ENCODE measurements at places on chromosomes 16 and 17. TPM values are rescaled to one million over a fixed set of nuclear protein-coding genes. Genes with fewer than 3 reads are reported as not detected.

DNA sequence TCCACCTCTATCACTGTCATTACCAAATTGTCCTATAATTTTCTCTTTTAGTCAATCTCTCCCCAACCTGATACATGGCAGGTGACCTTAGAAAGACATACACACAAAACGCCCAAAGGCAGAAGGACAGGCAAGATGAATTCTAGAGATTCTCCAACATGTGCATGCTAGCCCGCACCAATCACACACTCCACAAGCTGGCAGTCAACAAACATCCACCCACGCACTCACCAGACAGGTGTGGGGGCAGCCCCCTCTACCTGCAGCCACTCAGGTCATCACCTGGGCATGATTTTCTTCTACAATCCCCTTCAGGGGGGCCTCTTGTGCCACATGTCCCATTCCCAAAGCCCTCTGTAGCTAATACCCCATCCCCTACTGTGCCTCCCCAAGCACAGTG lies 9.5 kb downstream of the MPP2 start:
- DNase-seq, result no peak

DNA sequence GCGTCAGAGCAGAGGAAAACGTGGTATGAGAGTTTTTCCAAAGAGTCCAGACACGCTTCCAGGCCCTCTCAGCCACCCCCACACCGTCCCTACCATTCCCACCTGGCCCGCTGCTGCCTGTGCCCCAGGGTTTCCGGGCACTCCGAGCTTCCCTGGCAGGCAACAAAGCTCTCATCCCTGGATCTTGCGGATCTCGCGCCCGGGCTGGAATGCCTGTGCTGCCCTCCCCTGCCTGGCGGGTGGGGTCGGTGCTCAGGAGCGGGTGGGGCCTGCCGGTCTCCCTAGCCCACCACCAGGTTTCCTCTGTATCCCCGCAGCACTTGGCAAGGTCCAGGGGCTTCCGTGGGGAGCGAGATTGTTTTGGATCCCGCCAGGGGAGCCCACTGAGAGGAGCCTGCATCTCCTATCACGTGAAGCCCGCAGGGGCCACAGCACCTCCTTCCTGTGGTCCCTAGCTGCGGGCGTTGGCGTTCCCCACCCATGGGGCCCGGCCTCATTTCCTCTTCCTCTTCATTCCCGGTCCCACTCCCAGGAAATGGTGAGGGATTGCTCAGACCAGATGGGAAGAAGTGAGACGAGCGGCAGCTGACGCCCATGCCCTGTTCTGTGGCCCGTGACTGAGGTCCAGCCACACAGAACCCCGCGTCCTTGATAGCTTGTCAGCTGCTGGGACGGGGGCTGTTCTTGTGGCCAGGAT lies 11.0 kb downstream of the TBC1D24 start:
- DNase-seq, result no peak

DNA sequence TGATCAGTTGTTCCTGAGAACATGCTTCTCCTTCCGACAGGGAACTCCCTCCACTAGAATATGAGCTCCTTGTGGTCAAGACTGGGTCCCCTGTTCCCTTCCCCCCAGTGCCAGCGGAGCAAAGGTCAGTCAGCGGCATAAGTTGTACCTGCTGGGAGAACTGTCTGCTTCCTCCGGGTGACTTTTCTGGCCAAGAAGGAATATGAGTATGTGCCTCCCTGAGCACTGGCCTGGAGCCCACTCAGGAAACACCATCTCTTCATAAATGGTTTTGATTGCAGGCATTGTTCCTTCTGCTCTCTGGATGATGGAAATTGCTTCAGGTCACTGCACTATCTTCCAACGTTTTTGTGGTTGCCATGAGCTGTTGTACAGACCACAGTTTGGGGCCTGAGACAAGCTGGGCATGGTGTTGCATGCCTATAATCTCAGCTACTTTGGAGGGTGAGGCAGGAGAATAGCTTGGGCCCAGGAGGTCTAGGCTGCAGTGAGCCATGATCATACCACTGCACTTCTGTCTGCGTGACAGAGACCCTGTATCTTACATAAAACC lies 2.9 kb upstream of the P4HB start:
- DNase-seq, result no peak

GRCh38 chr17:32490101-32490482 lies 3.3 kb downstream of the CDK5R1 start:
- DNase-seq, result no peak

DNA sequence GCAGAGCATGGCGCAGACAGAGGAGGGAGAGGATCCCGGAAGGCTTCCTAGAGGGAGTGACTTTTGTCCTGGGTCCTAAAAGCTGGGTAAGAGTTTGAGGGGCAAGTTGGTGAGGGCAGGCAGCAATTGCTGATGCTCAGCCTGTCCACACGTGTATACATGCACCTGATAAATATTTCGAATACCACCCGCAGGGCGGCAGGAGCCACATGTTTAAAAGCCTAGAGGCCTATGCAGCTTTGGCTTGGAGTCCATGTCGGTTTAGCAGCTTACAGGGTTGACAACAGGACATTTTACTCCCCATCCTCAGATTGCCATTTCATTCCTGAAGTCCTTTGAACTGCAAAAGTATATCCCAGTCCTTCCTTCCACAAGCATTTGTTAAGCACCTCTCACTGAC lies 99.1 kb downstream of the KATNIP start:
- DNase-seq, result no peak

DNA sequence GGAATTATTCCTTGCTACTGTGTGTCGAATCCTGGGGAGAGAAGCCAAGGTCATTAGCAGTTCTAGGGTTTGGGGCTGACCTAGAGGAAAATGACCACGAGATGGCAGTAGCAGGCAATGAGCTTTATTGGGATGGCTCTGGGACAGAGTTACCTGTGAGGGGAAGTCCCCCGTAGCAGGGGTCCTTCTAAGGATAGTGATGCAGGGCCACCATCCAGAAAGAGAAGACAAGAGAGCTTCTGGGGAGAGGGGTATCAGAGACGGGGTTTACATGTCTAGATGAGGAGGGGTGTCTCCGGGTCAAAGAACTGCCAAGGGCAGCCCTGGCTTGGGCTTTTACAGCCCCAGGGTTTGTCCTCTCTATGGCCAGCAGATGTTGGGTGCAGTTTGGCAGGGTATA lies 6.4 kb upstream of the GGT6 start:
- peak; percentile 58 for DNase-seq

- no peak for DNase-seq
These were observed 21.2 kb upstream of the MON1B start for GRCh38 chr16:77169650-77170236.

DNA sequence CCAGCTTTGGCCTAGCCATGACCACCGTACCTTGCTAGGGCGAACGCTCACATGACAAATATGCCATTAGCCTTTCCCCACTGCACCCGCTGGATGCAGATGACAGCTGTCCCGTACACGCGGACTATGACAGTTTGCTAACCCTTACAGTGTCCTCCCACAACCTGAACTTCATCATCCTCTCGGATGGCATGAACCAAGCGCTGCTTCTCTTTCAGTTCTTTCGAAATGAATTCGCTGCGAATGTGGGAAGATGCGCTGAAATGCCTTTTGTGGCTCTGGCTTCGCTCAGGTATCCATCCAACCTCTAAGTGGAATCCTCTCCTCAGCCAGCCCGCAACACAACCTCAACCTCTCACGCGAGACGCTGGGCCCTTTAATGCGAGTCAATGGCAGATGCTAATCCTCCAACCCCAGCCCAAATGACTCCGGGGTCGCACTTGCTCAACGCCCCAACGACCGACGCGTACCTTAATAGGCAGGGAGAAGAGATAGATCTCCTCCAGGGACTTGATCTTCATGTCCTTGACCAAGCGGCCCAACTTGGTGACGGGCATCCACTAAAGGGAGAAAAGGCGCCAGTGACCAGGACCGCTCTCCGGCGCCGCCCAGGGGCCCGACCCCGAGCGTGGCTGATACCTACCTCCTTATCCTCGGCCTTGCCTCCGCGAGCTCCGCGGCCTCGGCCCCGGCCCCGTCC lies 670 bp downstream of the RPS2 start:
- DNase-seq, result peak; percentile 43

DNA sequence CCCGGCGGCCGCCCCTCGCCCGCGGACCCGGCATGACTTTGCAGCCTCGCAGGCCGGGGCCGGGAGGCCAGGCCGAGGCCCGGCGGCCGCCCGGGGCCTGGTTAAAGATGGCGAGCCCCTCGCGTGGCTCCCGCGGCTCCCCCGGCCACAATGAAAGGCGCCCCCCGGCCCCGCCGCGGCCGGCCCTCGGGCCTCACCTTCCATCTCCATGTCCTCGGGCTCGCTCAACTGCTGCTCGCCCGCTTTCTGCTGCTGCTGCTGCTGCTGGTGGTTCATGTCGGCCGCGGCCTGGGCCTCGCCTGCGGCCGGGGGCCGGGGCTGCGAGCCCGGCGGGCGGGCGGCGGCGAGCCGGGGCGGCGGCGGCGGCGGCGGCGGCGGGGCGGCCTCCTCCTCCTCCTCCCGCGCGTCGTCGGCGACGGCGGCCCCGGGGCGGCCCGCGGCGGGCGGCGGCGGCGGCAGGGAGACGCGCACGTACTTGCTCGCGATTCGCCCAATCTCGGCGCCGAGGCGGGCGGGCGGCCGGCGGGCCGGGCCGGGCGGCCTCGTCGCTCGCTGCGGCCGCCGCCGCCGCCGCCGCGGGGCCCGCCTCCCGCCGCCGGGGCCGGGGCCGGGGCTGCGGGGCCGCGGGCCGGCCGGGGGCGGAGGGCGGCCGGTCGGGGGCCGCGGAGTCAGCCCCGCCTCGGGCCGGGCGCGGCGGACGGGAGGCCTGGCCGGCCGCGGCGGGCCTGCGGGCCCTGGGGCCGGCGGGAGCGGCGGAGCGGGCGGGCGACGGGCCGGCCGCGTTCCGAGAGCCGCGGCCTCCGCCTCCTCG lies 491 bp downstream of the USP7 start:
- DNase-seq, result no peak

- no peak for DNase-seq
These were observed 425 bp downstream of the SGSH start for GRCh38 chr17:80219763-80220053.

GRCh38 chr17:80722661-80723060 lies 178.0 kb downstream of the RPTOR start:
- no peak for DNase-seq

- peak; percentile 34 for DNase-seq
These were observed 69.2 kb upstream of the CES5A start for GRCh38 chr16:55944377-55944802.

- DNase-seq, result no peak
These were observed 27.7 kb downstream of the ATPAF2 start for GRCh38 chr17:18011286-18011685.

- no peak for DNase-seq
These were observed 523 bp downstream of the KCTD2 start for GRCh38 chr17:75047398-75048098.

DNA sequence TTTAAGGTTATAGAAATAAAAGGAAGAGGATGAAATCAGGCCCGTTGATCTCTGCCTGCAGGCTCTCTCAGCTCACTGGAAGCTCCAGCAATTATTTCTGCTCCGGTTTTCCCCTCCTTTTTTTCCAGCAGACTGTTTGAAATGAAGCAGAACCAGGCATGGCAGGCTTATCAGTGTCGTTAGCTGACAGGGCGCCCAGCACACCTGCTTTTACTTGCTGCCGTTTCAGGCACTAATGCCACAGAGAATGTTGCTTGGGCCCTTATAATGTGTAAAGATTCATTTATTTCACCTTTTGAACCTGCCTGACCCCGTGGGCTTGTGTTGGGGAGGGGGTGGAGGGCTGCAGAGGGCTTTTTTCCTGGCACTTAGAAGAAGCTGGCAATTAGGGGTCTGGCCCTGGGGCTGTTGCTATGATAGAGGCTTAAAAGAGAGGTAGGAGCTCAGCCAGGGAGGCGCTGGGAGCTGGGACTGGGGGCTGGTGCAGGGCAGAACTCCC lies 108.1 kb downstream of the IRX3 start:
- peak; percentile 13 for DNase-seq

DNA sequence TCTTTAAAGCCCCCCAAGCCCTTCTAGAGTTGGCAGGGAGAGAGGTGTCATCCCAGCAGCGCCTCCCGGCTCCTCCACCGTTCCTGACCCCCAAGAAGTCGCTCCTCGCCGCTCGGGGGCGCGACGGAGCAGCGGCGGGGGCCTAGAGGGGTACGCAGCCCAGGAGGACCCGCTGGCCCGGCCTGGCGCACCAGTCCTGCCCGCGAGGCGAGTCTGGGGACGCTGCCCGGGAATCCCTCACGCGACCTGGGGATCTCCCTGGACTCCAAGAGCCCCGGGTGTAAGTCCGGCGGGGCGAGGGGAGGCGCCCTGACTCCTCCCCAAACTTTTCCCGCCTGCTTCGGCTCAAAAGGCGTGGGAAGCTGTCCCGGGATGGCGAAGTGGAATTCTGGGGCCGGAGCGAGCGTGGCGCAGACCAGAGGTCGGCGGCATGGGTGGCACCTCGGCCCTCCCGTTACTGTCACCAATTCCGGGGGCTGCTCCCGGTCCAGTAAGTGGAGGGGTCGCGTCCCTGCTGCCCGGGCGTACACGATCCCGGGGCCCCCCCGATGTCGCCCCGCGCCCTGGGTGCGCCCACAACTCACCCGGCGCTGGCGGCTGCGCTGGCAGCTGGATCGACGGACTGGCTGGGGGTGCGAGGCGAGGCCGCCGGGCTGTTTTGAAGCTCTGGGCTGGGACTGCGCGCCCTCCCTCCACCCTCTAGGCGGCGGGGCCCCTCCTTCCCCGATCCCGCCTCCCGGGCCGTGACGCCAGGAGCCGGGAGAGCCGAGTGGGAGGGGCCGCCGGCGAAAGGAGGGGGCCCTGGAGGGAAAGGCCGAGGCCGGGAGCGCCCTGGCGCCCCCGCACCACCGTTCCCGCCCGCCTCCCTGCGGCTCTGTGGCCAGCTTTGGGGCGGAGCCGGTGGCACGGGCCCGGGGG lies at the start of gene EMP2:
Gene EMP2 (minus strand): TSS at position 634 of the 918 bp plus-strand sequence. CDS start 32,981 bp downstream, outside the sequence.
- DNase-seq, result peak; percentile 63

GRCh38 chr16:56505181-56505580 lies 14.6 kb downstream of the BBS2 start:
- DNase-seq, result no peak

- DNase-seq, result no peak
These were observed 35.9 kb downstream of the CDH3 start for GRCh38 chr16:68681038-68681437.

DNA sequence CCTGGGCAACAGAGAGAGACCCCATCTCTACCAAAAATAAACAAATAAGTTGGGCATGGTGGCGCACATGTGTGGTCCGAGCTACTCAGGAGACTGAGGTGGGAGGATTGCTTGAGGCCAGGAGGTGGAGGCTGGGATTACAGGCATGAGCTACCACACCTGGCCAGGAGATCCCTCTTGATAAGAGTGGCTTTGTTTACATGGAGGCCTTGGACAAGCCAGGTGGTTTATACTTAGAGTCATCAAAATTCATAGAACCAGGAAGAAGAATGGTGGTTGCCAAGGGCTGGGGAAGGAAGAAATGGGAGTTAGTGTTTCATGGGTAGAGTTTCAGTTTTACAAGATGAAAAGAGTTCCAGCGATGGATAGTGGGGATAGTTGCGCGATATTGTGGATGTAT lies 8.8 kb upstream of the ZFP1 start:
- DNase-seq, result no peak

DNA sequence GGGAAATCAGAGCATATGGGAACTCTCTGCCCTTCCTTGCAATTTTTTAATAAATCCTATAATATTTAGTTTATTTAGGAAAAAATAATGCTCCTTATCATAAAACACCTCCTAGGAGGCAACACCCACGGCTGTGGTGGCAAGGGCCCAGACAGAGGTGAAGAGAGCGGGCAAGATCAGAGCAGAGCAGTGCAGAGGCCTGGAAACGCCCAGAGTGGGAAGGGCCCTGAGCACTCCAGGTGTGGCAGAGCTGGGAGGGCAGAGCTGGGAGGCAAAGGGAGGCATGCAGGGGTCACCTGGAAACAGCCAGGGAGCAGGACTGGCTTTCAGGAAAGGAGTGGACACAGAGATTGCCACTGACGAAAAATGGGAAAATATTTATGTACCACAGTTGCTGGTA lies 17.3 kb downstream of the FBXO31 start:
- DNase-seq, result no peak

Gene KRT27
- not detected for polyA plus RNA-seq

Gene TEX2
- 37.2 TPM for polyA plus RNA-seq

Gene CCL8
- 0.39 TPM for polyA plus RNA-seq

Gene MGAT5B
- 1.4 TPM for polyA plus RNA-seq

Gene DRG2
- polyA plus RNA-seq, result 38.1 TPM

Gene PRSS21
- polyA plus RNA-seq, result 0.49 TPM

Data from large intestine (tissue), 12 donors.